ENCODE measurements at places on chromosomes 11 and 22.

- no peak for DNase-seq
Observed at GRCh38 chr11:45722144-45722543, 56.7 kb upstream of the CHST1 start.

DNA sequence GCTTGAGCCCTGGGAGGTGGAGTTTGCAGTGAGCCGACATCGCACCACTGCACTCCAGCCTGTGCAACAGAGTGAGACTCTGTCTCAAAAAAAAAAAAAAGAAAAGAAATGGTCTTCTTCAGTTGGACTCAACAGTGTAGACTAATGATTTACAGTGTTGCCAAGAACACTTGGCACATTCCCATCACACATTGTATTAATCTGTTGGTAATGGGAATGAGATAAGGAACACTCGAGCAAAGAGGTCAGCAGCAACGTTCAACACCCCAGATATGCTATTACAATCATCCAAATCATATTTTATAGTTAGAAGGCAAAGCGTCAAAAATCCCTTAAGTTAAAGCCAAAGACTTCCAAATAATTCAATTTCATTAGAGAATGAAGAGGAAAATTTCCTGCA is 14.5 kb downstream of the CDON start:
- DNase-seq = no peak

GRCh38 chr11:29309992-29310391 is 706.8 kb downstream of the KCNA4 start:
- DNase-seq = no peak

- no peak for DNase-seq
Observed at GRCh38 chr11:131378931-131379330, 8.5 kb downstream of the NTM start.

- DNase-seq = no peak
Observed at GRCh38 chr11:112226831-112227401, 688 bp downstream of the PTS start.

DNA sequence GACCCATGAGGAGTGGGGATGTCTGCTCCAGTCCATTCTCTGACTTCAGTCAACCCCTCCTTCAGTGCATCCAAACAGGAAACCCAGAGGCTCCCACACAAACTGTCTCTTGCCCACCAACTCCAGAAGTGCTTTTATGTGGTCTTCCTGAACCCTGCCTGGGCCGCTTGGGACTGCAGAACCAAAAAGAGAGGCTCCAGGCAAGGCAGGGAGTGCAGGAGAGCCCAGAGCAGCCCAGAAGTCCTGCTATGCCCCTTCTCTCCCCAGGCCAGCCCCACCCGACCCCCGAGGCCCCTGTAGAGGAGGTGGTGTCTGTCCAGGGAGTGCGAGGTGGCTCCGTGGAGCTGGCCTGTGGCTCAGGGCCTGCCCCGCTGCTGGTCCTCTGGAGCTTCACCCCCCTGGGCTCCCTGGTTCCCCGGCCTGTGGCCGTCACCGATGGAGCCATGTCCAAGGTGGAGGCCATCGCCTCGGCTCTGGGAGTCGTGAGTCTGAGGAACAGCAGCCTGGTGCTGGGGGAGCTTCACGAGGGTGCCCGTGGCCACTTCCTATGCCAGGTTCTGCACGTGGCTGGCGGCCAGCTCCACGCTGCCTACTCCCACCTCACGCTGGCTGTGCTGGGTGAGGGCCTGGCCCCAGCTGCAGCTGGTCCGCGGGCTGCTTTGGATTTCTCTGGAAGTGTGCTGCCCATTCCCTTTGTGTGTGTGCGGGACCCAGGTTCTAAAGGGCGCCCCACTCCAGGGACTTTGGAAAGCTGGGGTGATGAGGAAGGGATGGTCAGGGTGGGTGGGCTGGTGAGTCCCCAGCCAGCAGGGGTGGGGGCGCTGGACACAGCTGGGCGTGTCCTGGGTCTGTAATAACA is 1.8 kb downstream of the VSIG10L2 start:
- no peak for DNase-seq

DNA sequence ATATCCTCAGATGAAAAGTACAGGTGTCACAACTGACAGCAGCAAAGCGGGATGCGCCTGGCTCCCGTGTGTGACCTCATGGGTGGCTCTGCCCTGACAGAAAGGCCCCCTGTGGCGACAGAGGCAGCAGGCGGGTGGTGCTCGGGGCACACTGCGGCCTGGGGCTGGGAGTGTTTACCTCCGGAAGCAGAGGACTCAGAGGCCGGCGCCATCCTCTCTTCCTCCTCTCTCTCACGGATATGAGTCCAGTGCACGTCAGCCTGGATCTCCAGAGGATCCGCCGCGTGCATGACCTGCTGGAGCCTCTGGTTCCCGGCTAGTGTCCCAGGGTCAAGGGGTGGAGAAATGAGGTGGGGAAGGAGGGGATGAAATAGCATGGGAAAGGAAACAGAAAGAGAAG is 53.2 kb upstream of the BID start:
- no peak for DNase-seq

DNA sequence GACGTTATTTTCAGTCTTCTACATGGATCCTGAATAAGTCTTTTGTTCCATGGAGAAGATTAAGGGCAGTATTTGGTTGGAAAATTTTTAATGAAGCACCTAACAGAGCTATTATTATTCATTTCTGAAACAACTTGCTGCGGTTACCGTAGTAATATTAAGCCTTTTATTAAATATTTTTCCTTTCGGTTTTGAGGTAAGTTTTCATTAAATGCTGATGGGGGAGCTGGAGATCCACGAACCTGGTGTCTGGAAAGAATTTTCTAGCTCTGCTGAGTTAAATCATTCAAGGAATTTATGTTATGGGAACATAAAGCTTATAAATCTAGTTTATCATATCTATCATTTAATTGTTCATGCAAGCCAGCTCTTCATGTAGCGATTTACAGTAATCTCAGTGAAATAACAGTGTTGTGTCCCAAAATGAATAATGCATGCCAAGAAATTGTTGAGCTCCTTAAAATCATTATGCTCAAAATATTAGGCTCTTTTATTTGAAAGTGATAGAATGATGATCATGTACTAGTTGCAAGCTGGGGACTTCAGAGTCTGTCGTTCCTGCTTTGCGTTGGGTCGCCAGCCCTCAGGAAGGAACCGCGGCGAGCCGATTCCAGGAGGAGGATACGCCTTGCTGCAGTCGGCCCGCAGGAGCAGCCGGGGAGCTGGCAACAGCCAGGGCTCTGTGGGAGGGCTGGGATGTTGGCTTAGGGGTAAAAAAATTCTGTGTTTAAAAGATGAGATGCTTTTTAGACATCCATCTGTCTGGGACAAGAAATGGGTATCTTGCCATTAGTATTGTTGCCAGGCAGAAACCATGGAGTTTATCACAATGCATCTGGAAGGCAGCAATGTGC is 83.1 kb downstream of the TBC1D22A start:
- peak; percentile 36 for DNase-seq

DNA sequence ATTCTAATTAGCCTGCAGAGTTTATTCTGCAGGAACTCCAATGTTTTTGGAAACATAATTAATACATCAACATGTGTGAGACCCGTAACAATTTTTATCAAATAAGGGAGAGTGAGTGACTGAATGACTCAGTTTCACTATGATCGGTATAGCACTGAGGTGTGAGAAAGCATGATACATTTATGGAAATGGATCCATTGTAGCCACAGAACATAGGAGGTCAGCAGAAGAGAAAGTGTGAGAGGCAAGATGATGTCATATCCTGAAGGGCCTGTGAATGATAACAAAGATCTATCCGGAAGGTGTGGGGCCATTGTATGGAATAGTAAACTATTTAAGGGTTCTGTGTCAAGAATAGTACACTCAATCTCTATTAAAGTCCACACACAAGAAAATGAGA is 1406.1 kb upstream of the TENM4 start:
- DNase-seq = no peak

- no peak for DNase-seq
Observed at GRCh38 chr11:134110252-134110815, 41.5 kb downstream of the JAM3 start.

DNA sequence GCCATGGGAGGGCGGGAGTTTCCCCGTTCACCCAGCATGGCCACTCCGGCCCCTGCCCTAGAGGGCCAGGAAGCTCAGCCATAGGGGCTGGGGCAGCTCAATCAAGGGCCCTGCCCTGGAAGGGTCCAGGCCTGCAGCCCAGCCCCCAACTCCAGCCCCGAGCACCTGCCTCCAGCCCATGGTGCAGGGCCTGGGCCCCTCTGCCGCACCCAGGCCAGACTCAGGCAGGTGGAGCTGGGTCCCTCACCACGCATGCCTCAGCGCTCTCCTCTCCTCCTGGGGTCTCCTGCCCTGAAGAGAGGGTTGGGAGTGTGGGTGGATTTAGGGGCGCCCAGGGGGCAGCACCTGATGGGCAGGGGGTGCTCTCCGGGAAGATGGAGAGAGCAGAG is 13.1 kb downstream of the MLC1 start:
- no peak for DNase-seq

- no peak for DNase-seq
Observed at GRCh38 chr11:15179167-15179566, 64.4 kb downstream of the INSC start.

GRCh38 chr11:59822989-59823566 is 12.5 kb upstream of the MRPL16 start:
- peak; percentile 67 for DNase-seq

GRCh38 chr11:83072350-83073242 is 899 bp upstream of the RAB30 start:
- DNase-seq = no peak

GRCh38 chr11:123475469-123475868 is 45.4 kb downstream of the GRAMD1B start:
- DNase-seq = no peak

DNA sequence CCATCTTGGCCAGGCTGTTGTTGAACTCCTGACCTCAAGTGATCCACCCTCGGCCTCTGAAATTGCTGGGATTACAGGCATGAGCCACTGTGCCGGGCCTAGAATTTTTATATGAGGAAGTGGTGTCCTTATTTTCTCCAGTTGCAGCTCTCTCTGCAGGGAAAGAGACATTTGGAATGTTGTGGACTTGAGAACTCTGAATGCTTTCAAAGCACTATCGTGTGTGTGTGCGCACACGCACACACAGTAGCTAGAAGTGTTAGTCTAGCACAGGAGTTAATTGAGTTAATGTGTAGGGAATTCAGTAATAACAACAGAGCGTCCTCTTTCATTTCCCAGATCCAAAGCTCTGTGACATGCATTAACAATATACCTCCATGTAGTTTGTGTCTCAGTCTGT is 164.0 kb upstream of the RASSF10 start:
- DNase-seq = no peak

GRCh38 chr22:37664249-37665101 is 6.0 kb downstream of the PDXP start:
- no peak for DNase-seq

DNA sequence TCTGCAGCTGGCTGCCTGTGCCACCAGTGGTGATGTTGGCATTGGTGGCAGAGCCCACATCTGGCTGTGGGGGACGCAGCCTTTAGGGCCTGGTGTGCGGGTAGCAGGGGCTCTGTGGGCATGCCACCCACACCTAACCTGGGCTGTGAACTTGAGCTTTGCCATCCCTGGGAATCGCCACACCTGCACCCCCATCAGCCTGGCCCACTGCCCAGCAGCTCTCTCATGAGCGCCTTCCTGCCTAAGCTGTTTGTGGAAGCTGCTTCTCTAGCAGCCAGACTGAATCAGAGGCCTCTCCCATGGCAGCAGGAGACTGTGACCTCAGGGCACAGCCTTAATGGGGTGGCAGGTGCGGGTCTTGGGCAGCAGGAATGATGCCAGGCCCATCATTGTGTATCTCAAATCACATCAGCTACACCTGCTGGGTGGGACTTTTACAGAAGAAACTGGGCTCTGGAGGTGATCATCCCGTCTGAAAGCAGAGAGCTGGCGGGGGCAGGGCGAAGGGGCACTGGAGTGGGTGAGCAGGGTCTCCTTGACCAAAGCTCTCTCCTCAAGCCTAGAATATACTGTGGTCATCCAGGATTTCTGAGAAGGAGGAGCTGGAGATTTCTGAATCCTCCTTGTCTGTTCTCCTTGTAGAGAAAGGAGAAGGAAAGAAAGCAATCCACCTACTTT is 17.8 kb upstream of the CARS1 start:
- no peak for DNase-seq

- no peak for DNase-seq
Observed at GRCh38 chr11:26229981-26230380, 101.9 kb upstream of the ANO3 start.

- no peak for DNase-seq
Observed at GRCh38 chr22:17477391-17477833, 85.9 kb upstream of the SLC25A18 start.

DNA sequence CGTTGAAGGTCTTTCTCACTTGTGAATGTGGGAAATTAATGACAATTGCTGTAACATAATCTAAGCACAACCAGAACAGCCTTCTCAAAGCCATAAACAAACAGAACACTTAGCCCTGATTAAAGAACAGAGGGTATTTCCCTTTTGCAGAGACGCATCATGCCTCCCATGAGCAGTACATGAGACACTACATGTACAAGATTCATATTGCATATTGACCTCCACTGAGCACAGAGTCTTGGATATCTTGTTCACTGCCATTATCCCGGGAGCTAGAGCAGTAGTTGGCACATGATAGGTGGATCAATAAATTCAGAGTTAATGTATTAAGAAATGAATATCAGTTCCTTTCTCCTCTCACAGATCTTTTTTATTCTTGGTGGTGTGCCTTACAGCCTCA is 1194.3 kb upstream of the TENM4 start:
- DNase-seq = no peak

- DNase-seq = no peak
Observed at GRCh38 chr22:23259916-23260644, 79.8 kb downstream of the BCR start.

GRCh38 chr22:46649141-46650077 is 29.2 kb downstream of the GRAMD4 start:
- no peak for DNase-seq

DNA sequence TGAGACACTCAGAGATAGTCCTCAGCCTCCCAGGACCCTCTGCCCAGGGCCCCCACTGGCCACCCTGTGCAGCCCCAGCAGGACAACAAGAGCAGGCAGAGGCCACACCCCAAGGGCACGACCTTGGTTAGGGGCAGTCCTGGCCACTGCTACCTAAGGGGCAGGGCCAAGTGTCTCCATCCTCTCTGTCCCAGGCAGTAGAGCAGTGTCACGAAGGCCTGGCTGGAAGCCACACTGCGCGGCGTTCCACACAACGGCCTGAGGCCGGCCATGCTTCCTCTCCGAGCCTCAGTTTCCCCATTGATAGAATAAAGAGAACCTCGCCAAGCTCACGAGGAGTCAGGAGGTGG is 1074.3 kb downstream of the BRD1 start:
- peak; percentile 3 for DNase-seq

- DNase-seq = peak; percentile 94
Observed at GRCh38 chr11:81869351-81870065, 864.2 kb downstream of the FAM181B start.

Data from Peyer's patch (tissue), 4 donors.